Hematopoietic multipotent progenitor cell treated with erythropoietin and hydrocortisone succinate and interleukin-3 and kit ligand, for 15 days (in vitro differentiated cells): ENCODE measurements at places on chromosomes 13 and 19.

DNA sequence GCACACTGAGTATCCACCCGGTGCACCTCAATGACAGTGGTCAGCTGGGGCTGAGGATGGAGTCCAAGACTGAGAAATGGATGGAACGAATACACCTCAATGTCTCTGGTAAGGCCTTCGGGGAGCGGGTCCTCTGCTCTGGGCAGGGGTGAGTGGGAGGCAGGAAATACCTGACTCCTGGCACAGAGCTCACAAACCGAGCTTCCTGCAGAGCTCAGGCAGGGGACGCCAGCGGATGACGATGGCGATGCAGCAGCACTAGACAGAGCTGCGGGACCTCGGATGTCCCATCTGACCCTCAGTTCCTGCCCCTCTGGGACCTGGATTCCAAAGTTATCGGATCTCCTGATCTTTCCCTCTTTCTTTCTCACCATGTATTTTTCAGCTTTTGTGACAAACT, 3.8 kb downstream of the CD22 start:
- no peak for DNase-seq

- no peak for DNase-seq
Observed at GRCh38 chr13:75993823-75994222, 357.7 kb downstream of the LMO7 start.

GRCh38 chr19:16897856-16898161, 9.0 kb downstream of the F2RL3 start:
- no peak for DNase-seq

DNA sequence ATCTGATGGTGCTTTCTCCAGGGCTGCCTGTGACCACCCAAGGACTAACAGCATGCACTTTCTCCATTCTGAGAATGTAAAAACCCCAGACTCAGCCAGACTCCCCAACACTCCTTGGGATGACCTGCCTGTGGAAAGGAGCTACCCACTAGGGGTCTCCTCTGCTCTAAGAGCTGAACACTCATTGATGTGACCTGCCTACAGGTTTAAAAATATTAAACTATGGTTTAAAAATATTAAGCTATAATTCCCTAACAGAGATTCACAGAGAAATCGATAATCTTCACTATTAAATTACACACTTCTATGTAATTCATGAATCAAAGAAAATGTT, 696.2 kb upstream of the SLITRK5 start:
- no peak for DNase-seq

DNA sequence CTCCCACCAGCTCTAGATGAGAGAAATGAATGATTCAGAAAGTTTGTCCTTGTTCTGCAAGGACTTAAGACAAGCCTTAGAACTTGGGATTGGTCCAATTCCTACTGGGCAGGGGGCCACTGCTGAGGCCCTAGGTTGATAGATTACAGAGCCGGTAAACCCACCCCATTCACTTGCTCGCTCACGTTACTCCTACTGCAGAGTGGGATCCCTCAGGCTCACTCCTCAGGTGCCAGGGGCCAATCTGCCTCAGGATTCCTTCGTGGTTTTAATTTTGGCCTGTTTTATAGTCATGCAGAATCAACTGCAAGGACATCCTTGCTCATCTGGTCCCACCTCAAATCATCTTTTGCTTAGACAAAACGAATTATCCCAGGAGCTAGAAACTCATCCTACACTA, 59.0 kb downstream of the SERP2 start:
- no peak for DNase-seq

- DNase-seq: no peak
Observed at GRCh38 chr13:26710166-26710565, 50.4 kb downstream of the GPR12 start.

- DNase-seq: peak; percentile 47
Observed at GRCh38 chr19:51511353-51511752, 9.8 kb upstream of the SIGLEC12 start.

- DNase-seq: no peak
Observed at GRCh38 chr19:15441317-15441716, 8.4 kb downstream of the WIZ start.

DNA sequence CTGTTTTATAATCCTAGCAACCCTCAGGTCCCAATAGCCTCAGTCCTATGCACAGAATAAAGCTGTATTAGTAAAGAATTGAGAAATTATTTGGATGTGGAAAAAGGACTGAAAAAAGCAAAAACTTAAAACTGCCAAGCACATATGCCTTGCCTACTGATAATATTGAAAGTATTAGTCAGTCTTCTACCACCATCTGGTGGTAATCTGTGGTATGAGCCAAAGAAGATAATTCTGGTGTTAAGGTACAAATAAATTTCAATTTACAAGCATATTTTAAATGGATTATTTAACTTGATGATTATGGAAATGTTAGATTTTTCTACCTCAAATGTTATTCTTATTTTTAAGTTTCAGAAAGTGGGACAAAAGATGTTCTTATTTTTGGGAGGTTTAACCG, 460.3 kb upstream of the KLHL1 start:
- peak; percentile 12 for DNase-seq

DNA sequence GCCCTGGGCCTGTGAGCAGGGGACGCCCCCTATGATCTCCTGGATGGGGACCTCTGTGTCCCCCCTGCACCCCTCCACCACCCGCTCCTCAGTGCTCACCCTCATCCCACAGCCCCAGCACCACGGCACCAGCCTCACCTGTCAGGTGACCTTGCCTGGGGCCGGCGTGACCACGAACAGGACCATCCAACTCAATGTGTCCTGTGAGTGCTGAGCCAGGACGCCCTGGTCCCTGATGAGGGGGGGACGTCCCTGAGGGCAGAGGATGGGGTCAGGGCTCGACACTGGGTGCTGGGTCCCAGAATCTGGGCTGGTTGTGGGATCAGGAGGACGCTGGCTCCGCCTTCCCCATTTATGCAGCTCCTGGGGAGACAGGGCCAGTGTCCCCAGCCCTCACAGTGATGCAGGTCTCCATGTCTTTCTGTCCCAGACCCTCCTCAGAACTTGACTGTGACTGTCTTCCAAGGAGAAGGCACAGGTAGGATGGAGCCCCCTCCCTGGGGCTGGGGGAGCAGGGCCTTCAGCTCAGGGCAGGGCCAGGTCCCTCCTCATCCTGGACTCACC, 2.5 kb downstream of the SIGLEC7 start:
- no peak for DNase-seq

DNA sequence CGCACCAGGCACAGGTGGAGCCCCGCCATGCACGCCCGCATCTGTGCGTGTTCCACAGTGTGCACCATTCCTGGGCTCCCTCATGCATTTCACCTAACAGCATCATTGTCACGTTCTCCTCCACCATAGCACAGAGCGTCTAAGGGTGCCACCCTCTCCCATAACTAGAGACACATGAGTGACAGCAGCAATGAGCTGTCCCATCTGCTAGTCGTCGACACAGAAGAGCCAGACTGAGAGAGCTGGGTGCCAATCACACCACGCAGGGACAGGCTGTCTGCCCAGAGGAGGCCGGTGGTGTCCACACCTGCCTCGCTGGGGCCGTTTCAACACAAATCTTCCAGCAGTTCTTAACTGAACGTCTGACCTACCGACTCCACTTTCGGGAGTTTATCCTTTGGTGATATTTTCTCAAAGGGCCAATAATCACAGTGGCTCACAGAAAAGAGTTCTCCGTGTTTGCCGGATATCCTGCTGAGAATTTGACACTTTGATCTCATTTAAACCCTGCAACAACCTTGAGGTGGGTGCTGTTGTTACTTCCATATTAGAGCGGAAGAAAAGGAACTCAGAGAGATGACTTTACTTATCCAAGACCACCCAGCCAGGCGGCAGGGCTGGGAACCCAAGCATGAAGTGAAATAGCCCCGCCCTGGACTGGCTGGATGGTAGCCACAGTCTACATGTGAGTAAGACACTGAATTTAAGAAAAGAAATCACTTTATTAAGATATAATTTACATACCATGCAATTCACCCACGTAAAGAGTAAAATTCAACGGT, 16.2 kb downstream of the CLEC11A start:
- DNase-seq: no peak

DNA sequence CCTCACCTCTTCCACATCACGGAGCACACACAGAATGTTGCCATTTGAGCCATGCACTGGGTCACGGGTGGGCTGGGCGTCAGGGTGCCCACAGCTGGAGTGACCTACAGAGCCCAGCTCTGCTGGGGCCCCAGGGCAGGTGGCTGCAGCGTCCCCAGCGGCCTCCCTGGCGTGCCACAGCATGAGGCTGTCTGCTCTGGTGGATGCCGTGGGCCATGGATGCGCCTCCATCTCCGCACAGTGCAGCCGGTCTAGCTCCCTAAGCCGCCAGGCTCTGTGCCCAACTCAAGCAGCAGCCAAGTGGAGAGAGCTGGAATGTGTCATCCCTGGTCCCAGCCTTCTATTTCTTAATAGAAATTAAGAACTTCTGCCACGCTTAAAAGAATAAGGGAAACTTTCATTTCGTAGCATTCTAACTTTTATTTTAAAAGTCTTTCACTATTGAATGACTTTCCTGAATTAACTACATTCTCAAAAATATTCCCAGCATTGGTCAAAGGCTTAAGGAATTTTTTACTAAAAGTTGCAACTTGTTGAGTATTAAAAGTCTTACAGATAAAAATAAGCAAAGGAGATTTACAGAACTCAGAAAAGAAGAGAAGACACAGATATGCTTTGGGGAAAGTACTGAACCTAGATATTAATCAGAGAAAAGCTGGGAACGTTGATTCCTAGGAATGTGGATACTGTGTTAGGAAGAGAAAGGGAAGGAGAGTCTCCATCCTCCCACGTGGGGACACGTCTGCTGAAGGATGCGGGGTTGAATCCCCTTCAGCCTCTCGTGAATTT, 59.3 kb downstream of the ATP11A start:
- no peak for DNase-seq

DNA sequence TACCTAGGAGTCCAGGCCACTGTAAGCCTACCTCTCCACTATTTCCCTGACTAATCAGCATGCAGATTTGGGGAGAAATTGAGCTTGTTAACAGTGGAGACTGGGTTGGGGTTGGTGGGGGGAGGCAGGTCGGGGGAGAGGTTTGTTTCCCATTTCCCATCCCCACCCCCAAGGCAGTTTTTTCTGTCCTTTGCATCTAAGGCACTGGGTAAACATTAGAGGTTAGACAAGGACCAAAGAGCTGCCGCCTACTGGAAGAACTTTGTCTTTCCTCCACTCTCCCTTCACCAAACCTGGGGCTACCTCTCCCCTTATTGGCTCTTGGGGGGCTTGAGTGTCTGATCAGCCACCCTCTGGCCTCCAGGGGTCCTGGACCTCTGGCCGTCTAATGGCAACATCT, 953 bp downstream of the KCNN4 start:
- peak; percentile 61 for DNase-seq

DNA sequence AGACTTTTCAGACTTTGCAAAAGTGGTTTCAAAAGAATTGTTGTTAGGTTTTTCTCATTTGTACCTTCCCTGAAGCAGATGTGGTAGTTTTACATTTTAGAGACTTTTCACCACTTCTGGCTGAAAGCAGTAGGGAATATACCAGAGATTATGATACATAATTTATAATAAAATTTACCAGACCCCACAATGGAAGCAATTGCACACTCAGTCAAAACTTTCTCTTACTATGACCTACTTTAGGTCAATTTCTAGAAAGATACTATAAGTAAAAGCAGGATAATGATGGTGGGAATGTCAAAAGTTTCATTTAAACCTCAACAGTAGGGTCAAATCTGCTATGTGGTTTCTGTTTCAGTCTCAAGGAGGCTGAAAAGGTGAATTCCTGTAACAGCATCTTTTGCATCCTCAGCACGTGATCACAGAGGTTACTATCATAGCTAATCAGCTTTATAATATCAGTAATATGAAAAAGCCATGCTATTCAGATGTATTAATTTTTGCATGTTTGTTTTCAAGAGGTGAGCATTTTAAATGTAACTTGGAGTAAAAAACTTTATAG, 26.9 kb downstream of the PCCA start:
- no peak for DNase-seq

GRCh38 chr13:108682714-108683113, 53.3 kb downstream of the MYO16 start:
- no peak for DNase-seq

DNA sequence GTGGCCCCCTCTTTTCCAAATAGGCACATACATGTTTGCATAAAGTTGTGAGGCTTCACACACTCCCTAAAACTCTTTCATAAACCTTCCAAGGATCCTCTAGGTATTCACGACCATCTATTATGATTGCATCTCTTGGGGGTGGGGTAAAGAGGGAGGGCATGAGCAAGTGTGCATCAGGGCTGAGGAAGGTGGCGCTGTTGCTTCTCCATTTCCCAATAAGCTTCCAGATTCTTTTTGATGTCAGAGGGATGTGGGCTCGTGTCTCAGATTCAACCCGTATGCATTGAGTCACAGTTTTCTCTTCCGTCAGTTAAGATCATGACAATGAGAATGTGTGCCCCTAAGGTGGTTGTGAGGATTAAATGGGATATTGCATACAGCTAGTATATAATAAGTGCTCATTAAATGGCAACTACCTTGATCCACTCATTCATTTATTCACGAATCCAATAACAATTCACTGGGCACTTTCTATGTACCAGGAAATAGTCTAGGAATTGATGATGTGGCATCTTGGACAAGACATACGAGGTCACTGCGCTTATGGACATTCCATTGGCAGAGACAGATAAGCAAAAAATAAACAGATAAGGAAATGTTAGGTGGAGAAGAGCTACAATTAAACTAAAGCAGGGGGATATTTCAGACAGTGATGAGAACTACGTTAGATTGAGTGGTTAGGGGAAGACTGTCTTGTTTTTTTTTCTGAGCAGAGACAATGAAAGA, 10.3 kb downstream of the CYP2B6 start:
- DNase-seq: no peak

DNA sequence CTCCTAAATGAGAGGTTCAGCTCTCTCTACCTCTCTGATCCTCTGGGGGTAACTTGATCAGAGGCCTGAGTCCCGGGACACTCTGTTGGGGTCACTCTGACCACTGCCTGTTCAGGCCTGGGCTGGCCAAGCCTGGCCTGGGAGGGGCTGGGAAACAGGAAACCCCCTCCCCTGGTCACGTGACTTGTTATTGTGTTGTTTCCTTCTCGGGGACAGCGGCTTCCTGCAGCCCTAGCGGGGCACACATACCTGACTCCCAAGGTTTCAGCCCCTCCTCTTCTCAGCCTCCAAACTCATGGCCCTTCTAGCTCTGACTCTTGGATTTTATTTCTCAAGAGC, at the start of gene USHBP1:
USHBP1 (minus strand) TSS at position 105 of the 339 bp plus-strand sequence. CDS start 446 bp downstream, outside the sequence.
- DNase-seq: no peak

GRCh38 chr19:12937093-12937926, 1.1 kb upstream of the CALR start:
- DNase-seq: no peak

- DNase-seq: no peak
Observed at GRCh38 chr13:111304041-111304544, 16.3 kb upstream of the TEX29 start.
